Suppressor macrophage (primary cell): ENCODE measurements at places on chromosomes 4 and X.
A peak's percentile ranks its signal among the peaks of the same experiment; 100 is the strongest.

- no peak for DNase-seq
Observed at GRCh38 chr4:89173336-89174090, 62.2 kb downstream of the TIGD2 start.

DNA sequence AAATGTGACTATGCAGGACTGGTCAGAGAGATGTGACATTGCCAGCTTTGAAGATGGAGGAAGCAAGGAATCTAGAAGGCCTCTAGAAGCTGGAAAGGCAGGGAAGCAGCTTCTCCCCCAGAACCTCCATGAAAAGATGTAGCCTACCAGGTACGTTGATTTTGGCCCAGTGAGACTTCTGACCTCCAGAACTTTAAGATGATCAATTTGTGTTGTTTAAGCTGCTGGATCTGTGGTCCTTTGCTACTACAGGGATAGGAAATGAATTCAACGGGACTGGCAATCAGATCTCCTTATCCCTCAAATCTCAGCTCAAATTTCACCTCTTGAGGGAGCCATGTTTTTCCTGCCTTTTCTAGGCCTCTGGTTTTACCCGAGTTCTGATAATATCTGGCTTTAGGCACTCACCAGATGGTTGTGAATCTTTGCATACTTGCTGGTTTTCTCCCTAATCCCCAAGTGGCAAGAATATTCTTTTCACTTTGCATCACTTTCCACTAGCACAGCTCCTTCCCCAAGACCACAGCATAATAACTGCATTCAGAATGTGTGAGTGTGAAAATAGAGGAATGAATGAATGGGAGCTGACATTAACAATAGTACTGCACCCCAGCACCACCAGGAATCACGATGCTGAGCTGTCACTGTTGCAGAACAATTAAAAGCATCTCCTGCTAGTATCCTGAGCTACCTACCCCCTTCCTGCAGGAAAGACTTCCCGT lies 25.5 kb upstream of the TMSB4X start:
- DNase-seq, result no peak

- no peak for DNase-seq
Observed at GRCh38 chrX:129791336-129791735, 11.6 kb downstream of the SASH3 start.

DNA sequence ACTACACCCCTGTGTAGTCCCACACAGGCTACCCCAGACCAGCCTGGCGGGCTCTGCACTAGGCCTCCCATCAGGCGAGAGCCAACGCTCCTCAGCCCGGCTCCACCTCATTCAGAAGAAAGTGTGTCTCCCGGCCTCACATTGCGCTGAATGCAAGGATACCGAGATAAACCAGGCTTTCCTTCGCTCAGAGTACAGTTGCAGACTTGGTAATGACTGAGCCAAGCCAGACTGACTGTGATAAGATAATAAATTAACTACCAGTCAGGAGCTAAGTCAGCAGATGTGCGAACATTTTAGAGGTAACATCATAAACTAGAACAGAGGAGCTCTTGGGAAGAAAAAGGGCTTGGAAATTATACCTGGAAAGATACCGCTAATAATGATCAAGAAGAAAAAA lies 397.6 kb downstream of the TRIML1 start:
- DNase-seq, result no peak

GRCh38 chr4:148235809-148236208 lies 206.4 kb downstream of the NR3C2 start:
- no peak for DNase-seq

- no peak for DNase-seq
Observed at GRCh38 chrX:42900947-42901346, 123.0 kb upstream of the PPP1R2C start.

DNA sequence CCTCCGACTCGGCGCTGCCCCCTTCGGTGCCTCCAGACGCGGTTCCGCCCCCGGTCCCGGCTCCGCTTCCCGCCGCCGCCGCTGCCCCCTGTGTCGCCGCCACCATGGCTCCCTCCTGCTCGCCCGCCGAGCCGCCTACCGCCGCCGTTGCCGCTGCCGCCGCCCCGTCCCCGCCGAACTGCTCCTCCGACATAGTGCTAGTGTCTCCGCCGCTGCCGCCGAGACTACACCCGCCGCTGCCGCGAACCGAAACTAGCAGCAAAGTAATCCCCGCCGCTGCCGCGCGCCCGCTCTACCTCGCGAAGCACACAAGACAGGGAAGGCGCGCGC lies 340 bp downstream of the HNRNPD start:
- DNase-seq, result no peak

GRCh38 chr4:139083607-139083955 lies 68.0 kb downstream of the NOCT start:
- peak; percentile 85 for DNase-seq

- no peak for DNase-seq
Observed at GRCh38 chrX:67353651-67354370, 190.0 kb upstream of the AR start.

- no peak for DNase-seq
Observed at GRCh38 chr4:148800940-148801339, 358.7 kb upstream of the NR3C2 start.

GRCh38 chrX:54248309-54248708 lies 65.3 kb upstream of the FAM120C start:
- DNase-seq, result peak; percentile 0

- peak; percentile 76 for DNase-seq
Observed at GRCh38 chr4:86497980-86498862, 95.9 kb upstream of the PTPN13 start.

DNA sequence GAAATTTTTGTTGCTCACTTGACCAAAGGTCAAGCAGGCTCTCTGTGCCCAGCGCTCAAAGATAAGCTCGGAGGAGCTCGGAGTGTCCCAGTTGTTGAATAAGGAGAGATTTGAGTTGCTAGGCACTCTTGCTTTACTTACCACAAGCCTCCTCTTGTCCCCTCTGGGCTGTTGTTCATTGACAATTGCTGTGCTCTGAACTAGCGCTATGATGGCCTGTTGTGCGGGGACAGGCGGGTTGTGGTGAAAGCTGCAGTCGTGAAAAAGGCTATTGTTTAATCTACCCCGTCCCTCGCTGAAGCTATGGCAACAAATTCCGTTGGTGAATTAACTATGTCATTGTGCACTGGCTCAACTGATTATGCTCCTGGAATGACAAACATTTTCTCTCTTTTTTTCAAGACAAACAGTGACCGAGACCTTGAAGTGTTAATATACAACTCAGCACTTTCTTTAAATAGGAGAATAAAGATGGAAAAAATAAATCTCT lies 21.0 kb upstream of the POLA1 start:
- no peak for DNase-seq
